ENCODE measurements at places on chromosomes 5 and 9.
A peak's percentile ranks its signal among the peaks of the same experiment; 100 is the strongest.

DNA sequence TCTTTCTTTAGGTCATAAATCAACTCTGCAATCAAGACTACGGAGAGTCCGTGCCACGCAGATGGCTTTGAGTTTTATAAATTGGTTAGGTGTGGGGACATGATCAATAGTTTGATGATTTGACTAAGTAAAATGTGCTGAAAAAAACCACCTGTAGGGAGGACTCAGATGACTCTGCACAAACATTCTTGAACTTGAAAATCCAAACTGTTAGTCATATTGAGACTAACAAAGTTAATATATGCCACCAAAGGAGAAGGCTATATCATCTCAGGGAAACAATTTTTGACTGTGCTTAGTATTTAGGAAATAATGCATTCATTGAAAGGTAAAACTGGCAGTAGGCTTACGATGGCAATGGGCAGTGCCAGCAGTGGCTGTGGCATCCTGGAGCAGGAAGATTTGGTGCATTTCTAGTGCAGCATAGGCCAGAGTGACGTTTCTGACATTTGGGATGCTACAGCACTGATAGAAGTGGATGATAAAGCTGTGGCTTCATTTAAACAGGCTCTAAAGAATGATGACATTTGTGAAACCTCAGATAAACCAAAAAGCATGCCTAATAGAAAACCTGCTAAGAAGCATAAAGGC is 291.1 kb downstream of the MLLT3 start:
- no peak for DNase-seq

DNA sequence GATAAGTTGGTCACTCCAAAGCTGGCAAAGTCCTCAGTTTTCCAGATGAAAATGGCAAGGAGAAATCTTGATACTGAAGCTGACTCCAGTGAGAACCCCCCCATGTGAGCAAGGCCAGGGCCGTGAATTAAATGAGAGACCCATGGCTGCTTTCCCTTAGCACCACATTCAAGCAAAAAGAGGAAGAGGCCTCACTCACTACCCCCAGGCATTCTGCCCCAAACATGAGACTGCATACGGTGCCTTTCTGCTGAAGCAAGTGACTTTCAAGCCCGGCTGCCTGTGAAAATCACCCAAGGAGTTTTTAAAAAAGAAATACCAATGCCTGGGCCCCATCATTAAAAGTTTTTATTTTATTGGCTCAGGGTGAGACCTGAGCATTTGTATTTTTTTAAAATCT is 66.9 kb downstream of the TMEM252 start:
- DNase-seq, result no peak

DNA sequence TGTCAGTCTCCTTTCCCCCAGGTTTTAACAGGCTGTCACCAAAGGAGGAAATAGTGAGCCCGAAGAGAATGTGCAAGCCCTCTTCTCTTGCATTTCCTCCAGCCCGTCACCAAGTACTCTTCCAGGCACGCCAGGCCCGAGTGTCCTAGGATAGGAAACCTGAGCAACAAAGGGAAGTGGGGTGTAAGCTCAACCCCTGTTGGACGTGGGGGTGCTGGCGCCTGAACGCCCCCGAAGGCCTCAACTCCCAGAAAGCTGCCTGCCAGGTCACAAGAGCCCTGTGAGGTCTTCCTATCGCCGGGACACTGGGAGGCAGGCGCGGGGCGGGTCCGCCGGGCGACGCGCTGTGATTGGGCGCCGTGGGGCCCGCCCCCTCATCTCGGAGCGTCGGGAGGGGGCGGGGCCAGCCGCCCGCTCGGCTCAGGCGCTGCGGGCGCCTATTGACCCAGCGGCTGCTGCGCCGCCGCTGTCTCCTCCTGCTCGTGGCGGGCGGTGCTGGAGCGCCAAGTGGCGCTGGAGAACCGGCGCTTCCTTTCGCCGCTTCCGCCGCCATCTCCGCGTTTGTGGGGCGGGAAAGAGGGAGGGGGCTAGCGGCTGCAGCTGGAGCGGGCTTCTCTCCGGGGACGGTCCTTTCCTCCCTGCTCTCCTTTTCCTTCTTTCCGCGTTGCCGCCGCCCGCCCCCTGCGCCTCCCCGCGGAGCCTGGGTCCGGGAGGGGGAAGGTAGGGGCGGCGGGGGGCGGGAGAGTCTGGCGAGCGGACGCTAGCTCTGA is 572 bp upstream of the MAN2A1 start:
- peak; percentile 52 for DNase-seq

DNA sequence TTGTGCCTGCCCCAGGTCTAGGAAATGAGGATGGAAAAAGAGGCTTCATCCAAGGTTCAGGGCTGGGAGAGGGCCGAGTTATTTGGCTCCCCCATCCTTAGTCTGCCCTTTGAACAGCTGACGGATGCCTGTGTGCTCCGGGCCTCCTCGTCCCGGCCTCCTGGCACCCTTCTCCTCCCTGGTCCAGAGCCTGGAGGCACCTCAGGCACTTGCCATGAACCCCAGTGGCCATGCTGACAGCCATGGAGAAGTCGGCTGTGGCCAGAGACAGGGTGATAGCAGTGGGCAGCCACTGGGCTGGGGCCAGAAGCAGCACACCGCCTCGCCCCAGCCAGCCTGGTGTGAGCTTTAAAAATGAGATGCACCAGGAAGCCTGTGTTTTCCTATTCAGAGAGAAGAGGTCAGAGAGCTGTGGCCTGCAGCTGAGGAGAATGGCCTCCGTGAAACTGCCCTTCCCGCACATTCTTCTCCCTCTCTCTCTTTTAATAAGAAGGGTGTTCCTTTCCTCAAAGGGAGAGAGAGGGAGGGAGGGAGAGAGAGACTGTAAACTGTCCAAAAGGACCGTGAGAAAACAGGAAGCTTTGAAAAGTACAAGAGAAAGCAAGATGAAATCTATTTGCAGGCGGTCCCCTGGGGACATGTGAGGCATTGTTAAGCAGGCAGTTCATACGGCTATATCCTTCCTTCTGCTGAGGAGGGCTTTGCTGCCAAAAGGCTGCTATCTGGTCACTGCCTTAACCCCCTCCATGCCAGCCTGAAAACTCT is 55.3 kb downstream of the ZNF366 start:
- no peak for DNase-seq

- DNase-seq, result no peak
Observed at GRCh38 chr9:84978661-84979060, 309.1 kb downstream of the NTRK2 start.

GRCh38 chr5:36070687-36071571 is 4.2 kb upstream of the UGT3A2 start:
- DNase-seq, result no peak

GRCh38 chr9:22840641-22841040 is 394.0 kb downstream of the DMRTA1 start:
- no peak for DNase-seq

- no peak for DNase-seq
Observed at GRCh38 chr5:82911910-82912309, 165.3 kb downstream of the TMEM167A start.

- no peak for DNase-seq
Observed at GRCh38 chr5:173901705-173902104, 13.6 kb downstream of the CPEB4 start.

DNA sequence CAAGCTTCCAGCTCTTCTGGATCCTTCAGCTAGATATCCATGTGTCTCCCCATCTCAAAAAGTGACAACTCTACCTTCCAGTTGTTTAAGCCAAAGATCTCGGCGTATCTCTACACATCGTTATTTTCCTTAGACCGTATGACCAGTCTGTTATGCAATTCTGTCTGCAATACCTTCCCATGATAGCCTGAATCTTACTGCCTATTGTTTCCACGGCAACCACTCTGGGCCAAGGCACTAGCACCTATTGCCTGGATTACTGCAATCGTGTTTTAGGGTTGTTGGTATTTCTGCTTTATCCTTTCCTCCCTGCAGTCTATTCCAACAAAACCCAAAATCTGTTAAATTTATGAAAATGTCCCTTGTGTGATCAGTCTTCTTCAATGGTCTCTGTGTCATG is 448.4 kb downstream of the MTRR start:
- DNase-seq, result no peak

DNA sequence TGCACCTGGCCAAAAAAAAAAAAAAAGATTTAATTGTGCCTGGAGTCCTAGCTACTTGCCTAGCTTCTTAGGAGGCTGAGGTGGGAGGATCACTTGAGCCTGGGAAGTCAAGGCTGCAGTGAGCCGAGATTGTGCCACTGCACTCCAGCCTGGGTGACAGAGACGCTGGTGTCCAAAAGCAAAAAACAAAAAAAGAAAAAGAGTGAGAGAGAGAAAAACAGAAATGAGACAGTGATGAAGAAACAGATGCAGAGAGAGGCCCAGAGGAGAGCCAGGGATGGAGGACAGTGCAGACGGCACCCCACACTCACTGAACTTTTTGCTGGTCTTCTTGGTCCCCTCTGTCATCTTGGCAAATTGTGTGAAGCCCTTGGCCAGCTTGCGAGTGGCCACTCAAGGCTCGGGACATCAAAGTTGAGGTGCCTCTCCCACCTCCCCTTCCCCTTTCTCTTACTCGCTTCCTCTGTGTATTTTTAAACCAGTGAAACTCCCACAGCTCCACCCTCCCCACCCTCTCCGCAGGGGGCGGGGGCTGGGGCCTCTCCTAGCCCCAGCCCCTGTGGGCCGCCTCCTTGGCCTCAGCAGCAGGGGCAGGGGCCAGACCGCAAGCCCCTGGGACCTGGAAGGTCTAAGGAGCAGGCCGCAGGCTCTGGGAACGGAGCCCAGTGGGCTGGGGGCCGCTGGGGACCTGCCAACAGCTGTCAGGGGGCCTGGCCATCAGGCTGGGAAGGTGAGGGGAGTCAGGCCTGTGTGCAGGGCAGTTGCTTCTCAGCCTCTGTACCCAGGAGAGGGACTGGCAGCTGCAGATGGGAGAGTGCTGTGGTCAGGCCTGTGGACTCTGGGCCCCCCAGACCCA is at the start of gene SH2D3C:
Gene SH2D3C (minus strand): TSS at position 387 of the 856 bp plus-strand sequence. CDS start 39 bp downstream, at position 348.
- DNase-seq, result no peak

- DNase-seq, result no peak
Observed at GRCh38 chr5:143170104-143170503, 233.4 kb downstream of the NR3C1 start.

GRCh38 chr5:171606414-171607024 is 179.1 kb upstream of the SMIM23 start:
- no peak for DNase-seq

DNA sequence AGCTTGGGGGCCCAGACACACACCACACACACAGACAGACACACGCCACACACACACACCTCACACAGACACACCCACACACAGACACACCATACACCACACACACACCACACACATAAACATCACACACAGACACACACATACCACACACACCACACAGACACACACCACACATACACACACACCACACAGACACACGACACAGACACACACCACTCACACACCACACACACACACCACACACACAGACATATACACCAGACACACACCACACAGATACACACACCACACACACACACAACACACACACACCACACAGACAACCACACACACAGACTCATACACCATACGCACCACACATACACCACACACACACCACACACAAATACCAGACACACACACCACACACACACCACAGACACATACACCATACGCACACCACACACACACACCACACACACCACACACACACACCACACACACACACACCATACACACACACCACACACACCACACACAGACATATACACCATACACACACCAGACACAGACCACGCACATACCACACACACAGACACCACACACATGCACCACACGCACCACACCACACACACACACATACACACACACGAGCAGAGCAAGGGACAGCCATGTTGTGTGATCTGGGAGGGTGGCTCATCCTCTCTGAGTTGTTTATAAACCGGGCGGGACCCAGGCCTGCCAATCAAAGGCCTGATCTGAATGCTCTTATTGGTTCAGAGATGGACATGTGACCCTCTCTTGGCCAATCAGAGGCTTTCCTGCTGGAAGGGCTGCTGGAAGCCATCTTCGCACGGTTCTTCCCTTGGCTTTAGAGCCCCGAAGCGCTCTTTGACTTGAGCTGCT is 148.3 kb downstream of the GAPVD1 start:
- no peak for DNase-seq

GRCh38 chr5:10935536-10935935 is 174.5 kb upstream of the DAP start:
- no peak for DNase-seq

DNA sequence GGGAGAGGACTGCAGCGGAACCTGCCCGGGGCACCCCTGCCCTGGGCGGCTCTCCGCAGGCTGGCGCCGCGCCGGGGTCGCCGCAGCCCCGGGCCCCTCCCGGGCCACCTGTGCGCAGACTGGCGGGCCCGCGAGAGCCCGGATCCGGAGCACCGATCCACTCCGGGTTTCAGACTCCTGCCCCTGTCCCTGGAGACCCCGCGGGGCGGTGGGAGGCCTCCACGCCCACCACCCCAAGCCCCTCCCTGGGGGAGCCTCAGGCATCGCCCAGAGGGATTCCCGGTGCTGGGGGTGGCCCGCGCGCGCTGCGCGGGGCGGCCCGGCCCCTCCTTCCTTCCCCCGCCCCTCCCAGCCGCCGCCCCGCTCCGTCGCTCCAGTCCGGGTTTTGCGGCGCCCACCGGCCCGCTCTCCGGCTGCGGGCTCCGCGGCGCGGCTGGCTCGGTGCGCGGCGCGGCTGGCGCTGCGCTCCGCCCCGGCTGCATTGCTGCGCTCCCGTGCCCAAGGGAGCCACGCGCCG is at the start of gene UNC5A:
Gene UNC5A (plus strand): TSS at position 479 of the 517 bp plus-strand sequence. CDS start 192 bp downstream, outside the sequence.
- no peak for DNase-seq

- DNase-seq, result no peak
Observed at GRCh38 chr5:135707302-135707701, 127.2 kb upstream of the SLC25A48 start.

DNA sequence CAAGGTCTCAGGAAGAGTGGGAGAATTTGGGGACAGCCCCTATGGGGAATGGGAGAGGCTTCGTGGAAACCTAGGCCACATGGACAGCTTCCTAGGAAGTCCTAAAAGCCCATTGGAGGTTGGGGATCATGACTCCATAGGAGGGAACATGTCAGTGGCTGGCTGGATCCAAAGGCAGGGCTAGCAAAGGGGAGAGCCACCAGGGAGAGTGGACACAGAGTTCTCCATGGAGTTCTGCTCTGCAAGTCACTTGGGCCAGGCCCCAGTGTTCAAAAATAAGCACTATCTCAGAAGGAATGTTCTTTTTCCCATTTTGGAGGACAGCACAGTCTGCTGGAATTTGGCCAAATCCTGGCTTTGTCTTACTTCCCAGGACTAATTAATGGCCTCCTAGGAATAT is 140.6 kb upstream of the RAD23B start:
- no peak for DNase-seq

- no peak for DNase-seq
Observed at GRCh38 chr9:99635032-99635431, 186.7 kb upstream of the NR4A3 start.

GRCh38 chr9:6106711-6107339 is 91.4 kb upstream of the RANBP6 start:
- DNase-seq, result no peak

DNA sequence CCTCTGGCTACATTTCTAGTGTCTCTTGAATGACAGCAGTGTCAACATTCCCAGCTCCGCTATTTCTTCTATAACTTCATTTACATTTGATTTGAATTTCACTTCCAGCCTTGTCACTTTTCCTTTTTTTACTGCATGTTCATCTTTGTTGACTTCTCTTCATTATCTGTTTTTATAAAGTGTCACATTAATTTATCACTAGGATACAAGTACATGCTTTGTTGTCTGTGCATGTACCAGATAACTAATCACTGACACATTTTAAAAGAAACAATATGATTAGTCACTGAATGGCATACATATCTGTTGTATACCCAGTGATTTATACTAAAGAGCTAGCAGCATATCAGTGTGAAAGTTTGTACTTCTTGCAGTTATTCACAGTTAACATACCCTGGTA is 29.1 kb downstream of the ARSK start:
- no peak for DNase-seq
